IPS DF 6.9 (cell line): ENCODE measurements at places on chromosomes 1 and 21.

GRCh38 chr1:89681045-89681729 lies 48.3 kb downstream of the LRRC8C start:
- H3K36me3 ChIP-seq: no peaks in the 10 kb centered on the region
- no peak overlapping the region for H3K27ac ChIP-seq
- H3K27me3 ChIP-seq: no peaks in the 10 kb centered on the region
- H3K4me3 ChIP-seq: no peak overlapping the region
- no peak for DNase-seq

- no peak overlapping the region for H3K4me3 ChIP-seq
- H3K4me1 ChIP-seq: peaks cover 3% of the 10 kb centered on the region; the same call in 1 of the 2 replicates
- H3K36me3 ChIP-seq: no peaks in the 10 kb centered on the region
- DNase-seq: no peak
Observed at GRCh38 chr1:57162607-57163261, 196.9 kb upstream of the C8B start.

DNA sequence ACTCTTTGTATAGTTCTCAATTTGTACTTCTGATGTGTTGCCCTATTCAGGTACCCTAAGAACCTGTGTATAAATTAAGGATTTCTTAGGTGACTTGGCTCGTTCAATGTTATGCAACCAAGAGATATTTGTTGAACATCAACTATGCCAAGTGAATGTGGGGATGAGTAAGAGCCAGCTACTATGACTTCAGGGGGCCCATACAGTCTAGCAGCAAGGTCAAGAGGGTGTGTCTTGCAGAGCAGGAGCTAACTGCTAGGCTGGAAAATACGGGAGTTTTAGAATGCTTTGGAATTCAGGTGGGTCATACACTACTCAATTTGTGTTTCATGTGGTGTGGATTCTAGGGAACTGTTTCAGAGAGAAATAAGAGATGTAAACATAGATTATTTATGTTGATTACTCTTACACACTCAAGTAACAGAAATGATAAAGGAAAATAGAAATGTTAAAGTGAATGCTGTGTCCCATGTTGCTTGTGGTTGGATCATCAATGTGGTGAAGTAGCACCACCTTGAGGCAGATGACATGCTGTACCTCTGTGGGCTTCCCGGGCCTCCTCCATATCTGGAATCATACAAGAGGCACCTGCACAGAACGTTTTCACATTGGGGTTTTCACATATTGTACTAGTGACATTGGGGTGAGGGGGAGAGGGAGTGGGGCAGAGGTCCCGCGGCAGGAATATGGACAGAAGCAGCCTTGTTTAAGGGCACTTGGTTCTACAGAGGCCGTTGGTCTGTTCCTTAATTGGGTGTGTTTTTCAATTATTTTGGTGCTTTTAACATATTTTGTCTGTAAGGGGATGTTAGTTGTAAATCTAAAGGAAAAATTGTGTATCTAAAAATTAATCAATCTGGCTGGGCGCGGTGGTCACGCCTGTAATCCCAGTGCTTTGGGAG lies 12.4 kb downstream of the ARPC5 start:
- DNase-seq: peak; percentile 33
- no peaks in the 10 kb centered on the region for H3K36me3 ChIP-seq
- no peak overlapping the region for H3K4me3 ChIP-seq
- no peak overlapping the region for H3K27ac ChIP-seq

GRCh38 chr1:233166896-233167295 lies 128.6 kb downstream of the PCNX2 start:
- no peak overlapping the region for H3K4me3 ChIP-seq
- H3K27me3 ChIP-seq: no peaks in the 10 kb centered on the region
- no peaks in the 10 kb centered on the region for H3K4me1 ChIP-seq

DNA sequence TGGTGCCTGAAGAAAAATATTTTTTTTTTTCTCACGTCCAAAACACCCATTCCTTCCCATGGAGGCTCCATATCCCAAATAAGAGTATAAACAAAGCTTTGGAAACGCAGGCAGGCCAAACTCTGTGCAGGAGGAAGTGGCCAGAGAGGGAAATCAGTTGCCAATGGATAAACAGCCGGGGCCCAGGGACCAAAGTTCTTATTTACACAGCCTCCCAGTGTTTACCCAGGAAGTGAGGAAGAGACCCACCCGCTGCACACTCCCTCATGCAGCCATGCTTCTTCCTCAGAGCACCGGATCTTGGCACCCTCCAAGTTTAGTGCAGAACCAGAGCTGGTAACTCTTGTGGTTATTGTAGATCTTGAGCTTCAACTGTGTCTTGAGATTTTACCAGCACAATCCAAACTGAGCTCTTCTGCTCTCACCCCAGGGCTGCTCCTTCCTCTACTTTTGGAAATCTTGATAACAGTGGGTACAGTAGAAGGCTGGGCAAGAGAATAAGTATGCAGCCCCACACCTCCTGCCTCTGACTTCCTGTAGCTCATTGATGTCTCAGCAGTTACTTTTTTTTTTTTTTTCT lies 14.2 kb downstream of the MARCKSL1 start:
- H3K4me1 ChIP-seq: no peaks in the 10 kb centered on the region
- H3K27me3 ChIP-seq: no peaks in the 10 kb centered on the region
- no peak overlapping the region for H3K27ac ChIP-seq
- peaks cover 5% of the 10 kb centered on the region; the same call in 1 of the 2 replicates for H3K36me3 ChIP-seq
- DNase-seq: no peak
- H3K4me3 ChIP-seq: no peak overlapping the region

DNA sequence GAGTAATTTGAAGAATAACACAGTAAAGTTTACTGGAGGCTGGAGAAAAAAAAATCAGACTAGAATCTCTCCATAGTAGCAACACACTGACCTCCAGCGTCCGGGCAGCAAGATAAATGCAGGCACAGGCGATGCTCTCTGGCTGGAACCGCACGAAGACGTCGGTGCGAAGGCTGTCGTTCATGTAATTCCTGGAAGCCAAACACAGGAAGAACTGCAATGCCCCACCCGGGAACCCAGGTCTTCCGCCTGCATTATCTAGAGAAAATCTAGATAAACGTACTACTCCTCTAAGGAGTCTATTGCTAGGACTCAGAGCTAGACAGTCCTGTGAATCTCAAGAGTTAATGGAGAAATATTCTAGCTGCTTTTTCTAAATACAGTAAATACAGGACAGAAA lies 8.5 kb downstream of the CCNL2 start:
- H3K4me3 ChIP-seq: no peak overlapping the region
- H3K27me3 ChIP-seq: no peaks in the 10 kb centered on the region
- no peak for DNase-seq
- H3K36me3 ChIP-seq: peaks cover 75% of the 10 kb centered on the region

- no peaks in the 10 kb centered on the region for H3K36me3 ChIP-seq
- no peak overlapping the region for H3K4me3 ChIP-seq
- no peak overlapping the region for H3K27ac ChIP-seq
- no peak for DNase-seq
- no peaks in the 10 kb centered on the region for H3K4me1 ChIP-seq
Observed at GRCh38 chr1:221315330-221315729, 426.6 kb downstream of the DUSP10 start.

GRCh38 chr1:173048621-173049321 lies 2.0 kb downstream of the TNFSF18 start:
- DNase-seq: no peak
- no peaks in the 10 kb centered on the region for H3K36me3 ChIP-seq
- no peak overlapping the region for H3K27ac ChIP-seq
- H3K4me3 ChIP-seq: no peak overlapping the region

DNA sequence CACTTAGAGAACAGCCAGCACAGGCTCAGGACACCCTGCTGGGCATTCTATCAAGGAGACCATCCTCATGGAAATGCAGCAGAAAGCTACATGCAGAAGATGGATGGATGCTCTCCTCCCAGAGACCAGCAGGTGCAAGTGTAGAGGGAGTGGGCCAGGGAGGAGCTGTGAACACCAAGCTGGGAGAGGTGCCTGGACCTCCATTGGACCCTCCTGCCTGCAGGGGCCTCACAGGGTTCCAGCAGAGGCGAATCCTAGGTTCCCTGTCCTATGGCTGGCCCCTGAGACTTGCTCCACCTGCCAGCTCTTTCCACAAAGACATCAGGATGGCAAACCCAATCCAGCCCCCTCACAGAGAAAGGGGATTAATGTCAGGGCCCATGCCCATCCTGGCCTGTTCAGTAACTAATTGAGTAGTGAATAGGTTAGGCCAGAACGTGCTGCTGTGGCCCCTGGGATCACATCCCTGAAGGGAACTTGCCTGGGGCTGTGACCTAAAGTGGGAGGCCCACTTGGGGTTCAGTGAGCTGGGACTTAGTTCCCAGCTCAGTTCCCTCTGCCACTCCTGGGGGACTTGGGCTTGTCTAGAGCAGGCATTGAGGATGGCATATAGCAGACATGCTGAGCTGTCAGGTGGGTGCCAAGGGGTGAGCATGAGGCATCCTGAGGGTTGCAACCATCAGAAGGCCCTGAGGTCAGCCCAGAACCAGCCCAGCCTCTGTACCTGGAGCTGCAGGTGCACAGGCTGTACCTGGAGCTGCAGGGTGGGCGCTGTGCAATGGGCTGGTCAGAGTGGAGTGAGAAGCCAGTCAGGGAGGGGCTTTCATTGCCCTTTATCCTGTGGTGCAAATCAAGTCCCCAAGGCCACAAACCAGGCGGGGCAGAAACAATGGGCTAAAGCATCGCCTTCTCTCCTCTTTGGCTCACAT lies 22.9 kb upstream of the ZNF678 start:
- no peaks in the 10 kb centered on the region for H3K36me3 ChIP-seq
- H3K27me3 ChIP-seq: peaks cover 3% of the 10 kb centered on the region; the same call in 1 of the 2 replicates

GRCh38 chr21:24046829-24047443 lies 1560.3 kb downstream of the MRPL39 start:
- no peaks in the 10 kb centered on the region for H3K36me3 ChIP-seq
- no peak for DNase-seq
- no peak overlapping the region for H3K27ac ChIP-seq
- no peaks in the 10 kb centered on the region for H3K27me3 ChIP-seq
- H3K4me1 ChIP-seq: no peaks in the 10 kb centered on the region

- H3K27ac ChIP-seq: no peak overlapping the region
- no peaks in the 10 kb centered on the region for H3K36me3 ChIP-seq
- H3K27me3 ChIP-seq: no peaks in the 10 kb centered on the region
- no peak for DNase-seq
- H3K4me1 ChIP-seq: 0 out of 2 replicates have a peak, but pooled peaks cover 2% of the 10 kb centered on the region
- H3K4me3 ChIP-seq: no peak overlapping the region
Observed at GRCh38 chr1:3620708-3621107, 4.1 kb upstream of the TPRG1L start.

DNA sequence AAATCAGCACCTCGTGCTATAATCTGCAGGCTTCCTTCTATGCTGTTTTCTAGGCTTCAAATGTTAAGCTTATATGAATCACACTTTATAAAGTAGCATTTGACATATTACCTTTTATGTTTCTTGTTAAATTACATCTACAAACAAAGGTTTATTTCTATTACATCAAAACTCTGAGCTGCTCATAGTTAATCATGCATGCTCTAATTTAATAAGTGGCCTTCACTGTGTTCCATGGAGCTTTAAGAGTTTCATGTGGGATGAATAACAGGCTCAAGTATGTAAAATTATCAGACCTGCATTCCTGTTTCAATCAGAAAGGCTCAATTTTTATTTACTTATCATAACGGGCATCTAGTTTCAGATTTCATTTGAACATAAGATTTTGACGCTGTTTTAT lies 13.0 kb downstream of the SLC19A2 start:
- DNase-seq: no peak
- no peaks in the 10 kb centered on the region for H3K4me1 ChIP-seq
- H3K36me3 ChIP-seq: peaks cover 10% of the 10 kb centered on the region; the same call in 1 of the 2 replicates

- no peaks in the 10 kb centered on the region for H3K27me3 ChIP-seq
- H3K4me3 ChIP-seq: no peak overlapping the region
- H3K36me3 ChIP-seq: no peaks in the 10 kb centered on the region
Observed at GRCh38 chr1:218361298-218362065, 16.3 kb downstream of the TGFB2 start.

- no peak overlapping the region for H3K27ac ChIP-seq
- no peaks in the 10 kb centered on the region for H3K27me3 ChIP-seq
- no peaks in the 10 kb centered on the region for H3K36me3 ChIP-seq
- no peak for DNase-seq
Observed at GRCh38 chr1:201711811-201712210, 117.1 kb upstream of the IPO9 start.
